ENCODE measurements at places on chromosomes 12 and 14. TPM values are rescaled to one million over a fixed set of nuclear protein-coding genes. Genes with fewer than 3 reads are reported as not detected.

- no peak for DNase-seq
Measured at GRCh38 chr14:22474730-22475351, 114.2 kb downstream of the DAD1 start.

DNA sequence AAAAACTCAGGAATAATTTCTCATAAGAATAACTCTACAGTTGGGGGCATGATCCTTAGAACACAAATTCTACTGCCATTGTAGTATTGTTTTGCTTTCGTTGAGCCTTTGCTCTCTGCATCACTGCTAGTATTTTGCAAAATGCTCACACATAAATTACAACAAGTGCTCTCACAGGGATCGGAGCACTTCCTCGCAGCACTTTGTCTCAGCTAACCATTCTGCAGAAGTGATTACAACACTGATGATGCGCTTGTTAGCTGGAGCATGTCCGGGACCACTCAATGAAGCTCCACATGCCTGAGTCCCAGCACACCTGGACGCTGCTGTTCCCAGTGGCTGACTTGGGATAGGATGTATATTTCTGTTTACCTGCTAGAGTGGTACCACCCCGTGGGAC lies 31.6 kb downstream of the MOAP1 start:
- no peak for DNase-seq

DNA sequence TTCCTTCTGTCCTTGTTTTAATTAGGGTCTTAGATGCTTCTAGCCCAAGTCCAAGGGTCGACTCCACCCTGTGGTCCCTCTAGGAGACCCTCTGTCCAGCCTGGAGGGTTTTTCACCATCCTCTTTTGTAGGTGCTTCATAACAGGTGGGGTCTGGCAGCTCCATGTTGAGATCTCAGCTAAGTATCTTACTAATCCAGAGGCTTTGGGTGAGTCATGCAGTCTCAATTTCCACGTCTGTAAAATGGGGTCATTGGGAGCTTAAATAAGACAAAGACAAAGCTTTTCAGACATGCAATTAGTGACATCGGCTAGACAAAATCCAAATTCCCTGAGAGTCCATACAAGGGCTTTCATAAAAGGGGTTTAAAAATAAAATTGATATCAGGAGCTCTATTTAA lies 3.2 kb downstream of the HSPB8 start:
- no peak for DNase-seq

DNA sequence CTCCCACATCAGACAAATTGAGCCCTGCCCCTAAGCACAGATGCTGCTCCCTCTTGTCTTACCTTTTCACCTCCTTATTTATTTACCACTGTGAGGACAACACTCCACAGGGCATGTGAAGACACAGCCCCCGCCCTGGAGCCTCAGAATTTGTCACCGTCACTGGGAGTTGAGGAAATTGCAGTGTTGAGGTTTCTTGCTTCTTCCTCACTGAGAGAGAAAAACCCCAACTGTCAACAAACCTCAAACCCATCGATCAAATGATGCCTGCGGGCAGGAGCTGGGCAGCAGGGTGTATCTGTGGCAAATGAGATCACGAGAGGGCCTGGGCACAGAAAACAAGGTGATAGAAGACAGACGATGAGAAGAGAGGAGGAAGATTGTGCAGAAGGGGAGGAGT lies 30.5 kb upstream of the PLEKHG3 start:
- no peak for DNase-seq

- DNase-seq = no peak
Measured at GRCh38 chr12:95181103-95181502, 36.2 kb downstream of the FGD6 start.

- DNase-seq = no peak
Measured at GRCh38 chr12:5912437-5913334, 32.4 kb downstream of the ANO2 start.

DNA sequence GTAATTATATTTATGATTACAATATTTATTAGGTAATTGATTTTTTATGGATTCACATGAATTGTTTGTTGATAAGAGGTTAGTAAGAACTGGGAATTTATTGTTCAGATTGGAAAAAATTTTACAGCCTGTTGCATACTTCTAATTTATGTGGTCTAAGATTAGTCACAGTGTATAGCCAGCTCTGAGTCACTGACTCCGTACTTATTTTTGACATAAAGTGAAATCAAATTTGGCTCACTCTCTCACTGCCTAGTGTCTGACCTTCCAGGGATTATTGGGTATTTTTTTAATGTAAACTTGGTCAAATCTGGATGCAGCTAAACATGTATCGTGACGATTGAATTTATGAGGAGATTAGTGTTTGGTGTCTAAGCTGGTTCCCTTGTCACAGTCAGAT lies 109.3 kb downstream of the PTPRQ start:
- peak; percentile 91 for DNase-seq

DNA sequence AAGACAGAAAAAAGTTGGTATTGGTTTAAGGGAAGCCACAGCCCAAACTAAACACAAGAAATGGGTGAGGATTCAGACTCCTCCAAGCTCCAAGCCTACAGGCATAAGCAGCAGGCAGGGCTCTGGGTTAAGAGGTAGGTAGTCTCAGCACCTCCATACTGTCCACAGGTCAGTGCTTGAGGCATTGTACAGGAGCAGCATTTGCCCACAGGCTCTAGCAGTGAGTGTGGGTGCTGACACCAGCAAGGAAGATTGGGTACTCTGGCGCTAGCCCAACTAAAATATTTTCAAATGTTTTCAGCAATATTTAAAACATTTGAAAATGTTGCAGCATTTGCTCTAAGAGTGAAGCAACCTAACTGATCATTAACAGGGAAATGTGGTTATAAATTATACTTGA lies 33.1 kb downstream of the FERMT2 start:
- peak; percentile 55 for DNase-seq

GRCh38 chr12:125055591-125055990 lies 9.6 kb upstream of the AACS start:
- no peak for DNase-seq

KCNC2 gene
- total RNA-seq = not detected

PTPRO gene
- total RNA-seq = 0.57 TPM

GZMH gene
- total RNA-seq = not detected

DUSP16 gene
- 5.9 TPM for total RNA-seq

CARMIL3 gene
- not detected for total RNA-seq

Measured in fibroblast of the aortic adventitia (primary cell).